ENCODE measurements at places on chromosomes 16 and 17.

DNA sequence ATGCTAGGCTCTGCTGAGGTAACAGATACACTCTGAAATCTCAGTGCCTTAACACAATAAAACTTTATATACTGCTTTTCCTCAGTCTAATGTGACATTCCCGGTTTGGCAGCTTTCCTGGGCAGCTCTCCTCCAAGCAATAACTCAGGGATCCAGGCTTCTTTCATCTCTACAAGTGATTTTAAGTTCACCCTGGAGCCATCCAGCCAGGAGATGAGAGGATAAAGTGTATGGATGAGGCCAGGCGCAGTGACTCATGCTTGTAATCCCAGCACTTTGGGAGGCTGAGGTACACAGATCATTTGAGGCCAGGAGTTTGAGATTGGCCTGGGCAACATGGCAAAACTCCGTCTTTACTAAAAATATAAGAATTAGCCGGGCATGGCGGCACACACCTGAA, 147.2 kb downstream of the UTP18 start:
- no peak for DNase-seq

GRCh38 chr17:62650587-62650986, 23.1 kb downstream of the MRC2 start:
- DNase-seq = no peak

- no peak for DNase-seq
Measured at GRCh38 chr16:12235110-12235509, 258.6 kb downstream of the SNX29 start.

DNA sequence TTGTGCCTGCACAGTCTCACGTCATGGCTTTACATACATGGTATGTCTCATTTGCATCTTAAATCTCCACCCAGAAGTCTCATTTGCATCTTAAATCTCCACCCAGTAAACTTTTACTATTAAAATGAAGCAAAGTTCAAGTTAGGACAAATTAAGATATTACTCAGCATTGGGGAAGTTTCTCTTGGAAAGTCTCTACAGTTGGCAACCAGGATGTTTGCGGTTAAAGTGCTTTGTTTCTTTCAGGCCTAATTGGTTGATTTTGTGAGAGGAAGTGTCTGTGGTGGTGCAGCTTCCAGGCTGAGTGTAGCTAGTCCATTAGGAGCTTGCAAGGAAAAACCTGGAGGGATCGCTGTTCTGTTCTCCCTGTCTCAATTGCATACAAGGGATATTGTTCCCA, 1373.3 kb upstream of the GOT2 start:
- no peak for DNase-seq

GRCh38 chr17:46139432-46140210, 53.6 kb downstream of the KANSL1 start:
- DNase-seq = no peak

- DNase-seq = no peak
Measured at GRCh38 chr17:59752922-59753321, 45.5 kb downstream of the VMP1 start.

DNA sequence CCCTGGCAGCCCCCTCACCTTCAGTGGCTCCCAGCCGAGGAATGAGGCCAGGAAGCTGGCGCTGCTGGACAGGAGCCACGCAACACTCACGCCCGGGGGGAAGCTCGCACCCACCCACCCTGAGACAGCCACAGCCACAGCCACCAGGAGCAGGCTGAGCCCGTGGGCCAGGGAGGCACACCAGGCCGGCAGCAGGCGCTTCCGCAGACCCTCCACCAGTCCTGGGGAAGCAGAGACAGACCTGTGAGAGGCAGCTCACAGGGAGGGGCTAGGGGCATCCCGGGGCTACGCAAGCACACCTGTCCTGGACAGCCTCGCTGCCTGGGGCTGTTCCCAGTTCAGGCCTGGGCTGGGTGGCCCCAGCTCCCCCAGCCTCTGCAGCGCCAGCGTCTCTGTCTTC, 41.9 kb downstream of the PKD1 start:
- DNase-seq = no peak

- no peak for DNase-seq
Measured at GRCh38 chr17:1002412-1002753, 5.5 kb downstream of the TIMM22 start.

DNA sequence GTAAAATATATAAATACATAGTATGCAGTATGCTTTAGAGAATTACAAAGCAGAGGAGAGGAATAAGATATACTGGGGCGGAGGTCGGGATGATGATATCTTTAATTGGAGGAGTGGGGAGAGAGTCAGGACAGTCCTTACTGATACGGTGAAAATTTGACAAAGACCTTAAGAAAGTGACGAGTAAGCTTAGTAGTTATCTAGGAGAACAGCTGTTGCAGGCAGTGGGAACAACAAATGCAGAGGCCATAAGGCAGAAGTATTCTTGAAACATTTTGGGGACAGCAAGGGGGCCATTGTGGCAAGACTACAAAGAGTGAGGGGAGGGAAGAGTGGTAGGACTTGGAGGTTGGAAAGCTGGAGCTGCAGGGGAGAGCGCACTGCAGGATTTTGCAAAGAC, 22.3 kb upstream of the CDC6 start:
- DNase-seq = no peak

- no peak for DNase-seq
Measured at GRCh38 chr16:66489818-66490217, 60.1 kb downstream of the TK2 start.

DNA sequence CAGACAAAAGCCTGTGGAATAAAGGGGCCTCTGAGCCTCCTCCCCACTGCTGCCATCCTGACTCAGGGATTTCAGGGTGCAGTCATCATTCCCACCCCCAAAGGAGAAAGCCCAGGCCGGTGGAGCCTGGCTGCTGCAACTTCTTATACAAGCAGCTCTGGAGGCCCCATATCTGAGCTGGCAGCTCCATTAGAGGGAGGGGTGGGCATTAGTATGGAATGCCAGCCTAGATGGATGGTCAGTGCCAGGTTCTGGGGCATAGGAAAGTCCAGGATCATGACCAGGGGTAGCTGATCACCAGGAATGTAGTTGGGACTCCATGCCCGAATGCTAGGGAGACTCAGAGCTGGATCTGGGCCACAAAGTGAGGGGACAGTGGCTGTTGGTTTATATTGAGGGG, 581.0 kb downstream of the KCNJ18 start:
- DNase-seq = no peak

- peak; percentile 15 for DNase-seq
Measured at GRCh38 chr16:9092978-9093344, 1.5 kb downstream of the HAPSTR1 start.

DNA sequence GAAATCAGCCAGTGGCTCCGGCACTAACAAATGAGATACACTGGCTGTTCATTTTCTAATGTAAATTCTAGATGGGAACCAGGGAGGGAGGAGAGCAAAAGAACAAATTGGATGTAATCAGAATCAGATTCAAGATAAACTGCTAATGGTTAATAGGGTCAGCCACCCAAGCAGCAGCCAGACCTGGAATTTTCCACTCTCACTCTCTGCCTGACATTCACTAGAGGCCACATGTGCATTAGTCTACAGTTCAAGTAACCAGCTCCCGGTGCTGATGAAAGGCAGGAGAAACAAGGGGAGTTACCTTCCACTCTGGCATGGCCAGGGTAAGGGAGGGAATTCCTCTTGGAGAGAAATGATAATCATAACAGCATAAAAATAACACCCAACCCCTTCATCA, 597.7 kb downstream of the TOX3 start:
- DNase-seq = no peak

DNA sequence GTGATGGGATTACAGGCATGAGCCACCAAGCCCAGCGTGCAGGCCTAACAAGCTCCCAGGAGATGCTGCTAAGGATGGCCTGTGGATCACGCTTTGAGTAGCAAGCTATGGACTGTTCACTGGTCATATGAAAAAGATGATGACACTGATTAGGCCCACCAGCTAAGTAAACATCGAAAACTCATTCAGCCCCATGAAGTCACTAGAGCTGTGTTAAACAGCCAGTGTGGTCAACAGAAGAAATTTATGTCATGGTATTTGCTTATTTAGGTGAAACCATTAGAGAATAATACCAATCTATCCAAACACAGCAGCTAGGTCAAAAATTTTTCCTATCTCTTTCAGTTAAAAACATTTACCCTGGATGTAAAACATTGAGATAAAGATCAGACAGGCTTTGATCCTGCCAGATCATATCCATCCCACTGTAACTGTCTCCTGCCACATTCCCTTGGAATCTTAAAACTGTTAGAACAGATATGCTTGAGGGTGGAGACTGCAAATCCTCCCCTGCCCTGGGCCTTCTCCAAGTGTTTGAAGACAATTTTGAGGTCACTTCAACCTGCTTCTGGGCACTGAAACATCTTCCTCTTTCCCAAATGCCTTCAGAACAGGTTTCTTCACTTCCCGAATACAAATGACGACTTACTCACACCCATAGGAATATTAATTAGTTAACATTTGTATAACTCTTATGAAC, 30.9 kb downstream of the HOXB1 start:
- no peak for DNase-seq

GRCh38 chr16:73350707-73351452, 303.0 kb upstream of the ZFHX3 start:
- no peak for DNase-seq

GRCh38 chr17:19409509-19409908, 1.5 kb upstream of the RNF112 start:
- no peak for DNase-seq

DNA sequence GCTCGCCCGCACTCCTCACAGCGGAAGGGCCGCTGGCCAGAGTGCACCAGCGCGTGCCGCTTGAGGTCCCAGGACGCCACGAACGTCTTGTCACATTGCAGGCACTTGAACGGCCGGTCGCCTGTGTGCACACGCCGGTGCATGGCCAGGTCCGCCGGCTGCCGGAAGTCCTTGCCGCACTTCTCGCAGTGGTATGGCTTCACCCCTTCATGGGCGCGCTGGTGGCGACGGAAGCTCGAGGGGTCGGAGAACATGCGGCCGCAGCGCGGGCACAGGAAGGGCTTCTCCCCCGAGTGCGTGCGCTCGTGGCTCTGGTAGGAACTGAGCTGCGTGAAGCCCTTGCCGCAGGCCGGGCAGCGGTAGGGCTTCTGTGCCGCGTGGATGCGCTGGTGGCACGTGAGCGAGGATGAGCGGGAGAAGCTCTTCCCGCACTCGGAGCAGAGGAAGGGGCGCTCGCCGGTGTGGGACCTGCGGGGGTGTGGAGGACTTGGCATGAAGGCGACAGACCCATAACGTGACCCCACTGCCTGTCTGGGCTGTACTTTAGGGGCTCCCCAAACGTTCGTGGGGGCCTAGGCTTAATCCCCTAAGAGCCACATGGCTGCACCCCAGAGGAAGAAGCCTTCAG, 12.1 kb downstream of the ZNF668 start:
- DNase-seq = no peak

DNA sequence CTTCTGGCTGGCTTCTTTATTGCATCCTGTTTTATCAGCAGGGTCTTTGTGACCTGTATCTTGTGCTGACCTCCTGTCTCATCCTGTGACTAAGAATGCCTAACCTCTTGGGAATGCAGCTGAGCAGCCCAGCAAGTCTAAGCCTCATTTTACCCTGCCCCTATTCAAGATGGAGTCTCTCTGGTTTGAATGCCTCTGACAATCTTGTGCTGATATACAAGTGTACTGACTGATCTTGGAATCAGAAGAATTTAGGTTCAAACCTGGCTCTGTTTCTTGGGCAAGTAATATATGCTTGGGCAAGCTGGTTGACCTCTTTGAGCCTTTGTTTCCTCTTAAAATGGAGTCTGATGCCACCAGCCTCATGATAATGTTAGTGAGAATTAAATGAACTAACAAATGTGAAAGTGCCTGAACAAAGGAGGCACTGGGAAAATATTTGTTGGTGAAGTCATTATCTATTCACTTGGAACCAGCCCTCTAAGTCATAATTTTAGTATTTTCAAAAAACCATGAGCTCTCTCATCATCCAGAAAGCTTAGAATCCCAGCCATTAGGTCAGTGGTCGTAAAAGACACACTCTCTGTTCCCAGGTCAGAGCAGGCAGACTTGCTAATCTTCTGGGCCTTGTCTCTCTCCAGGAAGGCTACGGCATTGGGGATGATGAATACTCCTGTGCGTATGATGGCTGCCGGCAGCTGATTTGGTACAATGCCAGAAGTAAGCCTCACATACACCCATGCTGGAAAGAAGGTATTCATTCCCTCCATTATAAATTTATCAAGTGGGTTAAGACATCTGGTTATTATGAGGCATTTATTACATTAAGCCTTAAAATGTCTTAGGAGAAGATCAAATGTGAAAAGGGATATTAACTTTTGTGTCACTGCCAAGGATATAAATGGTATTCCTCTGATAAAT, 18.1 kb upstream of the ARL2BP start:
- no peak for DNase-seq

GRCh38 chr16:82846806-82847205, 220.0 kb downstream of the CDH13 start:
- DNase-seq = no peak

DNA sequence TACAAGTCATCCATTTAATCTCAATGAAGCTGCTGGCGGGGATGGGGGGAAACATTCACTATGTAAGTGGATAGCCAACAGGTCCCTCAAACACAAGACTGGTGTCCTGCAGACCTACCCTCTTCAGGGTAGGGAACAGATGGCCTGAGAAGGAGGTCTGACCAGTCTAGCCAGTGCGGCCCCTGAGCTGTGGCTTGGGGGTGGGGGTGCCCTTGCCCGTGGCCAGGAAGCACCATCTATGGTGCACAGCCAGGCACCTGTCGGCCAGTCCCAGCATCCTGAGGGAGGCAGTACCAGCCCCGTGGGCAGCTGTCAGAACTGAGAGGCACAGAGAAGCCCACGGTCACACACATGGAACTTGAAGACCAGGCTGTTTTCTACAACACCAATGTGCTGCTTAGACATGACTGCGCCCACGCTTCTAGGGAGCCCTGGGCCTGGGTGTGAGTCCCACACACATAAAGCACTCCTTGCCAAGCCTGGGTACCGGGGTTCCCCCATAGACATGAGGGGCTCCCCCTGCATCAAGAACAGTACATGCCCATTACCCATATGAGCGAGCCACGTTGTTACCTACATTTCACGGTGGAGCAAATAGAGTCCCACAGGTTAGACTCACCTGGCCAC, 40.9 kb downstream of the RMI2 start:
- DNase-seq = no peak

- DNase-seq = no peak
Measured at GRCh38 chr17:62617894-62618472, 9.5 kb upstream of the MRC2 start.

DNA sequence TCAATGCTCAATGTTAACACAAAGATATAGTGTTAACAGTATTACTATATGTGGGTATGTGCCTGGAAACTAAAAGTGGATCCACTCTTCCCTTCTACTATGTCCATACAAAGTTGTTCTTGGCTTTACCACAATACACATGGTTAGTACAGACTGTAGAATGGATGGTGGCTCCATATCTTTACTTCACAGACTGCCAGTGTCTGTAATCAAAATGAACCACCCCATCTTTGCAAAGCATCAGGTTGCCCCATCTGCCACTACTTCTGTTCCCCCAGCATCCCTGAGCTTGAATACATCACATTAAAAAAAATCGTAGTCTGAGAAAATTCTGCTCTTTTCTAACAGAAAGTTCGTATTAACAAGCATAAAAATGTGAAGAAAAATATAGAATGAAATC, 30.0 kb downstream of the USP32 start:
- DNase-seq = no peak

GRCh38 chr17:13544292-13544691, 57.4 kb downstream of the HS3ST3A1 start:
- DNase-seq = no peak

GRCh38 chr17:11871773-11872172, 125.5 kb downstream of the ZNF18 start:
- DNase-seq = no peak

GRCh38 chr16:4217204-4218131, 24.4 kb downstream of the SRL start:
- DNase-seq = no peak

GRCh38 chr17:16991349-16992009, 19.6 kb upstream of the TNFRSF13B start:
- DNase-seq = peak; percentile 80

GRCh38 chr16:10168258-10168657, 14.0 kb downstream of the GRIN2A start:
- no peak for DNase-seq

Data from activated T-cell treated with anti-CD3 and anti-CD28 coated beads, Interleukin-2, amount 50 U/mL, for 4 hours (primary cell).